Stimulated activated CD8-positive, alpha-beta memory T cell treated with anti-CD3 and anti-CD28 coated beads, Interleukin-4, amount 100 ng/mL, for 1 hour (primary cell): ENCODE measurements at places on chromosomes 1 and 21.

GRCh38 chr1:2594641-2595131 is 8.1 kb downstream of the PRXL2B start:
- no peak for DNase-seq

GRCh38 chr1:171128463-171128862 is 37.8 kb downstream of the FMO3 start:
- DNase-seq: no peak

DNA sequence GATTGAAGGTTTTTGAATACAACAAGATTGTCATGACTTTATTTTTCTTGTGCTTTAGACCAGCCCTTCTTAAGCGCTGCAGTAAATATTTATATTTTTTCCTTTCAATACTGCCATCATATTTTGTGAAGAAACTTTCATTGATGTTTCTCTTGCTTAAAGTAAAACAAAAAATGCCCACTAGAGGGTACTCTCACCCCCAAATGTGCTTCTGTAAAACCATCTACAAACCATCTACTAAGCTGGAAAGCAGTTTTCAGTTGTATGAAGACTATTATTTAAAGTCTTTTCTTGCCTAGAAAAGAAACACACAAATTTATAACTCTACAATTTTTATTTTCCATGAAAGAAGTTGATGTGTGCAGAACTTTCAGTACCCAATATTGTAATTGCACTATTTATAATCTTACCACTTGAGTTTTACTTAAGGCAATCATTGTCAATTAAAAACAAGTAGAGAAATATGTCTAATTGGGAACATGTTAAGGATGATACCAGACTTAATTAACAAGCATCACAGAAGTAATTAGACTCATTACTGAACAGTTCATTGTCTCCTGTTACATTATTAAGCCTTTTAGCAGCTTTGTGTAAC is 10.7 kb downstream of the LEPR start:
- no peak for DNase-seq

GRCh38 chr21:37446552-37446951 is 80.0 kb downstream of the DYRK1A start:
- no peak for DNase-seq

GRCh38 chr1:93549811-93550210 is 101.9 kb downstream of the FNBP1L start:
- no peak for DNase-seq

GRCh38 chr1:208219098-208219658 is 25.0 kb downstream of the PLXNA2 start:
- DNase-seq: no peak

- no peak for DNase-seq
Observed at GRCh38 chr21:36647279-36648093, 51.4 kb upstream of the SIM2 start.

GRCh38 chr1:93815366-93816110 is 63.5 kb downstream of the DNTTIP2 start:
- no peak for DNase-seq

- DNase-seq: no peak
Observed at GRCh38 chr1:99119188-99119587, 114.5 kb upstream of the PLPPR5 start.

GRCh38 chr1:112529301-112529700 is 20.5 kb downstream of the WNT2B start:
- DNase-seq: no peak

DNA sequence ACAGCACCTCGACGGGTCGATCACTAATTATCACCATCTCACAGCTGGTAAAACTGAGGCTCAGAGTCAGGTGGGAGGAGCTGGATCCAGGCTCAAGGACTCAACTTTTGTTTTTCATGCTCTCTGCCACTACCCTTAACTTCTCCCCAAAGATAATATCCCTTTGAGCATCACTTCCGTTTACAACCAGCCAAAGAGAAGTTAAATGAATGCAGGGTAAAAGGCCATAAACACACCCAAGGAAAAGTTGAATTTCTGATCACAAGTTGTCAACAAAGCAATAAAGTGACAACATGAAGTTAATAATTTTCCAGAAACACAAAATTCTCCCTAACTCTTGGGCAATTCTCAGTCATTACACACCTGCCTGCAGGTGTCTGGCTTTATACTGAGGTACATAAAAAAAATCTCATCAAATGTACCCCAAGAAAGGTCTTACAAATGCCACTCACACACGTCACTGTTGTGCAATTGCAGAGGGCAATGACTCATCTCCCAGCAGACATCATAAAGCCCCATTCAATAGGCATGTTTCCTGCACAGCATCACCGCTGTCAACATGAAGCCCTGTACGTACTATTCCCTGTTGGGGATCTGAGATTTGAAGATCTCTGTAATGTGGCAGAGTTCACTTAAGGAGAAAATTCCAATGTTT is 3.4 kb downstream of the OR2T11 start:
- DNase-seq: no peak

GRCh38 chr1:207088701-207089626 is at the start of gene C4BPB:
C4BPB (plus strand) TSS chr1:207088860; CDS start chr1:207089532, 672 bp downstream.
- DNase-seq: no peak

GRCh38 chr1:75964760-75965408 is 32.7 kb upstream of the ASB17 start:
- DNase-seq: no peak
